AG10803 (cell line): ENCODE measurements at places on chromosomes 7 and 10.
A peak's percentile ranks its signal among the peaks of the same experiment; 100 is the strongest.

DNA sequence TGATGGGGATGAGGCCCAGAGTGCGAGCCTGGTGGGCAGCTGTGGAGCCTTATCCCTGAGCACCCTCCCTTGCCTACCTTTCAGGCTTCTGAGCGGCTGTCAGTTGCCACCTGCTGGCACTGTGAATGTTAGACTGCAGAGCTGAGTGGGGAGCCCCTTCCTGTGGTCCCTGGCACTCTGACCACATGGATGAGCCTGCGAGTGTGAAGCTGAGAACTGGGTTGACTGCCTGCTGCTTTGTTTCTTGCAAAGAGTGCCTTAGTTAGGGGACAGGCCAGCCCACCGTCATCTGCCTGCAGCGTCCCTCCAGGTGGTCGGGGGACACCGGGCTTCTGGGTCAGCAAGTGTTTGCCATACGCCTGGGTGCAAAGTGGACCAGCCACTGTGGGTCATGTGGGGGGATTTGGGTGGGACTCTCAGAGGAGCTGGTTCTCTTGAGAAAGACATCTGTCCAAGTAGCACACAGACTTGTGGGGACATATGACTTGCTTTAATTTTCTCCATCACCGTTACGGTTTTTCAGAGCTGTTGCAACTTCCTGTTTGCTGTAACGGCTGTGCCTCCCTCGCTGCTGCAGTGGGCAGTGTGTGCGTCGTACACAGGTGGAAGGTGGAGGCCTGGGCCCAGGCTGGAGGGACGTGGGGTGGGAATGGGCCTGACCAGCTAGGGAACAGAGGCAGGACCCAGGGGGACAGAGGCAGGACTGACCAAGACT, 13.7 kb downstream of the INPP5A start:
- DNase-seq, result peak; percentile 29

- no peak for DNase-seq
Observed at GRCh38 chr7:18706670-18707069, 211.1 kb downstream of the HDAC9 start.

DNA sequence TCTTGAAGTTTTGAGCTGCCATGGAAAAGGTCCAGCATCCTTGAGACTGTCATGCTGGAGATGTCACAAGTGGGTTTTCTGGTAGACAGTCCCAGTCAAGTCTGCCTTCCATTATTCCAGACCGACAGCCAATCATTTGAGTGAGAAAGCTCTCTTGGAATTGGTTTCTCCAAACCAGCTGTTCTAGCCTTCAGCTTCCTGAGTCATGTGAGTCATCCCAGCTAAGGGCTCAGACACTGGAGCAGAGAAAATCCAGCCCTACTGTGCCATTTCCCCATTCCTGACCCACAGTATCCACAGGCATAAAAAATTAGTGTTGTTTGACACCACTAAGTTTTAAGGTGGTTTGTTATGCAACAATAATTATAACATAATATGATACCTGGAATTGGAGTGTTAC, 219.0 kb downstream of the ADRA2A start:
- DNase-seq, result peak; percentile 25

DNA sequence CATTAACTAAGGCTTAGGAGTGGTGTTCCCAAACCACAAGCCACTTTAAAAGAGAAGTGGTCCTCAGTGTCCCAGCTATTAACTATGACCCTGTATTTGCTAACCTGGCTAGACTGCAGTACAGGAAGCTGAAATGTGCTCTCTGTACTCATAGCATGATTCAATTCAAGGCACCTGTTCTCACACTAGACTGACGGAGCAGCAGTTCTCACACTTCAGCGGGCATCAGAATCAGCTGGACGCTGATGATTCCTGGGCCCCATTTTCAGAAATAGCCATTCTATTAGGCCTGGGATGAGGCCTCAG, 24.5 kb upstream of the MSRB2 start:
- DNase-seq, result no peak

GRCh38 chr7:159008417-159008816, 136.2 kb downstream of the VIPR2 start:
- DNase-seq, result no peak

GRCh38 chr7:32145911-32146310, 75.7 kb upstream of the PDE1C start:
- no peak for DNase-seq

DNA sequence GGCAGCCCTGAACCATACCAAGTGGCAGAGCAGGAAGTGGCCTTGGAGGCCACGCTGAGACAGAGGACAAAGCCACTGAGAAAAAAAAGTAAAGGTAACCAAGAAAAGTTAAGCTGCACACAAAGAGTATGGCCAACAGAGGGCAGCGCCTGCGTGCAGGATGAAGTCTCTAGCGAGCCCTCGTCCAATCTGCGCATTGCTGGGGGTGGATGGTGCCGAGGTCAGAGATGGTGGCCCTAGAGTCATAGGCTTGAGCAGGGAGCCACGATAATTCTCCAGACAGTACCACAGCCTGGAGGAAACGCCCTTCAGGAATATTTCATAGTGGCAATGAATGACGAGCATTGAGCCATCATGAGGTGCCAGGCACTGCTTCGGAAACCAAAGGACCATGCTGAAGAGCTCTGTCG, 9.7 kb downstream of the ATP6V0E2 start:
- DNase-seq, result peak; percentile 27

DNA sequence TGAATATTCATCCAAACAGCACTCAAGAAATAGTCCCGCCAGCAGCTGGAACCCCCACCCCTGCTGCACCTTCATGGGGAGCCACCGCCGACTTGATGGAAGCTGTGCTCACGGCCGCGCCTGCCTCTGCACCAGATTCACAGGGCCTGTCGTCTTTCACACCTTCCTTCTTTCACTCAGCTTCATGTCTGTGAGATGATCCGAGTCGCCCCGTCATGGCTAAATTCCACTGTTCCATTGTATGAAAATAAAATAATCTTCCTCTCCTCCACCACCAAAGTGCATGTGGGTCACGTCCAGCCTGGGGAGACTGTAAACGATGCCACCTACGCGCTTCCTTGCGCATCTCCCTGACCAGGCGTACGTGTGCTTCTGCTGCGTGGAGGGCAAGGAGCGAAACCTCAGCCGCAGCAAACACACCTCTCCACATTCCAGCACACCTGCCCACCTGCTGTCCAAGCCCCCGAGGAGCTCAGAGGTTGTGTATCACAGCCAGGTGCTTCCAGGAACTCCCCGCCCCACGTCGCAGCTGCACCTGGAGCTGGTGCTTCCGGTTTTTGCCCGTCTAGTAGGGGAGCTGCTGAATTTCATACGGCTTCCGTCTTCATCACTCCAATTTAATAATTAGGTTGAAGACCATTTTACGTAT, 137.0 kb downstream of the PTPRN2 start:
- DNase-seq, result no peak

GRCh38 chr7:151416941-151417315, 7.1 kb upstream of the WDR86 start:
- peak; percentile 43 for DNase-seq

GRCh38 chr7:120395526-120396019, 122.6 kb downstream of the KCND2 start:
- DNase-seq, result no peak

DNA sequence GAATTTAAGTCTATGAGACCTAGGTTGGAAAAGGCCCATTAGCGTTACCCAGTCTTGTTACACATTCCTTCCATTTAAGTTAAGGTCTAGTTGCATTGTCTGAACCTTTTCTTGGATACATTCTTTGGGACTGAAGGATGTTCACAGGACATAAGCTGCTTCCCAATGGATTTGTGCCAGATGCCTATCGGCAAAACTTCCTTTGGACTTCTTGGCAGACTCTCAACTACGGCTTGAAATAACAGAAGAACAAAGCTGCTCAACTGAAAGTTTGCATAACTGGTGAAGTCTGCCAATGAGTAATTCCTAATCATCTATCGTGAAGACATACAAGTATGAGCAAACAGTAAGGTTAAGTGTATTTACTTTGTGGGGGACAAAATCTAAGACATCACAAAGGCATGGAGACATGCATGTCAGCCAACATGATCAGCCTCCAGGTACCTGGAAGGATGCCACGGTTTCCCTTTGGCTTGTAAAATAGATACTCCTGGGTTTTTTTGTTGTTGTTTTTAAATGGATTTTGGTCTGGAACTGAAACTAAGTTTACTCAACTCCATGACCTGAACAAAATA, 35.4 kb downstream of the MALSU1 start:
- DNase-seq, result peak; percentile 94
